IMR-90 (cell line): ENCODE measurements at places on chromosomes 16 and 17.

DNA sequence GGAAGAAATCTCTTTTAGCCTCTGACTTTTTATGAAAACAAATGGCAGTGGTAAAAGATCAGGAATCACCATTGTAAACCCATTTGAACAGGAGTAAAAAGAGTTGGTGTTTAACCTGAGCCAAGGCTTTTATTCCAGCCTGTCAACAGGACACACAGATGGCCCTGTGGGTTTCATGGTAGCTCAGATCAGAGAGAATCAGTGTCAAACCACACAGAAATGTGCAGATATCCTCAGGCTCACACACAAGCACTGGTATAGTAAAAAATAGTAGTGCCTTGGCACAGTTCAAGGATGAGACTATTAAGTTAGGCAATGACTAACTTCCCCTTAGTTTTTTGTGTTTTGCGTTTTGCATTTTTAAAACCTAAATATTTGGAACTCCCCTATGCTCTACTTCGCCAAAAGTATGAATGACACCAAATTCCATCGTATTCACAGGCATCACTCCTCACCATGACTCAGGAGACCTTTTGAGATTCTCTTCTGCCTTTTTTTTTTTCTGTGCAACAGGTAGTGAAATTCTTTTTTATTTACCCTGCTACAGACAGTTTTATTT lies 1200.0 kb downstream of the CDH11 start:
- DNase-seq: no peak

- DNase-seq: peak; percentile 56
Measured at GRCh38 chr17:63039899-63040602, 74.0 kb downstream of the TANC2 start.

DNA sequence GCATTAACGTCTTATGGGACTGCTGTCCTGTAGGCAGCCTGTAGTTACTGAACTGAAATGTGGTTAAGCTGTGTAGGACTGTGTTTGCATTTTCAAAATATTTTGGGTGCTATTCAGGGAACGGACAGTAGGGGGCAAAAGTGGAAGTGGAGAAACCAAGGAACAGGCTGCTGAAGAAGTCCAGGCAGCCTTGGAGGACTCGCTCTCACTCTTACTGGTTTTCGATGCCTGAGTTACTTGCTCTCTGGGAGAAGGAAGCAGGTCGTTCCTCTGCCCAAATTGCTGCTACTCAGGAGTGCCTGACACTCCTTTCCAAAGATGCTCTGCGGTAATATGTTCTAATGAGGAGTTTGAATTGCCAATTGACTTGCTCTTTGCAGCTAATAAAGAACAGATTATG lies 64.5 kb upstream of the RBFOX1 start:
- DNase-seq: no peak

DNA sequence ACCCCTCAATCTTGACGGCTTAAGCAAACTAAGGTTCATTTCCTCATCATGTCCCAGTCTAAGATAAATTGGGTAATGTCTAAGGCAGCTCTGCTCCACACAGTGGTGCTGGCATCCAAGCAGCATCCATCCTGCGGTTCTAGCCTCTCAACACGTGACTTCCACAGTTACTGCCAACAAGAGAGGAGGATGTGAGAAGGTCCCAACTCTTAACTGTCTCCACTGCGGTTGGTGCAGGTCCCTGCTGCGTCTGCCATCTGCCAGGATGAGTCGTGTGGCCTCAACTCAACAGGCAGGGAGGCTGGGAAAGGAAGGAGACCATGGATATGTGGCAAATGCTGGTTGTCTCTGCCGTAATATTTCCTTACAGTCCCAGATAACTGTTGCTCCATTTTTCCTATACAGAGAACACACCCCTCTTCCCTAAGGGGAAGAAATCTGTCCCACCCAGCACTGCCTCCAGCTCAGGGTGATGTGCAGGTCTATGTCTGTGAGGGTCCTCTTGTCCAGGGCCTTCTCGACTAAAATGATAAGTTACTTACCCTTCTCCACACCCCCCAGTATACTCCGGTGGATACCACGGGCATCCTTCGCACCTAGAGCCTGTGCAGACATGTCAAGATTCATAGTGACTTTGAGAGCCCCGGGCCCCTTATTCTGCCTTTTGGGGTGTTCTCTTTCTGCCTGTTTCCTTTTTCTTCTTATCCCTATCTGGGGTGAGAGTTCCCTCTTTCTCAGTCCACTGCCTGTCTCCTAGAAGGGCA lies 64.7 kb downstream of the KCNJ18 start:
- DNase-seq: no peak

GRCh38 chr17:50719924-50720794 lies 756 bp downstream of the LUC7L3 start:
- no peak for DNase-seq

DNA sequence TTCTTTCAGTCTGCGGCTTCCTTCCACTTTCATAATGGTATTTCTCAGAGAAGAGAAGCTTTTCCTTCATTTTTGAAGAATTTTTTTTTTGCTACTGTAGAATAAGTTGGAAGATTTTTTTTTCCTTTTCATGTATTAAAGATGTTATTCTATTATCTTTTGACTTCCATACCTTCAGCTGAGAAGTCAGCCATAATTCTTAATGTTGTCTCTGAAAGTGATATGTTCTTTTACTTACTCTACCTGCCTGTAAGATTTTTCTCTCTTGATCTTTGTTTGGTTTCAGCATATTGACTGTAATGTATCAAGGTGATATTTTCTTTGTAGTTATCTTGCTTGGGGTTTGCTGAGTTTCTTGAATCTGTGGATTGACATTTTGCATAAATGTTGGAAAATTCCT lies 143.5 kb upstream of the TOX3 start:
- no peak for DNase-seq

DNA sequence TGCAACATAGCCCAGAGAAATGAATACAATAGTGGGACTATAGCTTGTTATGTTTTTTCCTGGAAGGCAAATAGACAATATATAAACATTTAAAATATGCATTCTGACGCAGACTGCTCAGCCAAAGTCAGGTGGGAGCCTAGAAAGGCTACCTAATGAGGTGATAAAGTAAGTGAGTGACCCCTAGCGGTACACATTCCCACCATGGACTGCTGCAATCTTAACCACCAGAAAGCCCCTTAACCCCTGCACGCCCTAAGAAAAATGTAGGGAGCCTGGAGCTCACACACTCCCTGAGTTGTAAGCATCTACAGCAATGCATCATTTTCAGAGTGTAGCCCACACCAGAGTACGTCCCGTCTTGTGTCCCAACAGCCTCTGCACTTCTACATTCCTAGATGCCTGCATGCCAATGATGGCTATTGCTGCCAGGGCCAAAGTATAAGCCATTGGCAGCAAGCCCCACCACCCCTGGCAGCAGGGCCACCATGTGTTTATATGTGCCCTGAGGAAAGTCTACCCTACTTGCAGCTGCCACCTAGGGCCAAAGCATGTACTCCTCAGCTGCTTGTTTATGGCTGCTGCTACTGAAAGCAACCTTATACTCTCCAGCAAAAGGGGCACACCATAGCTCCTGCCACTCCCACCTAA lies 127.6 kb downstream of the KIF2B start:
- no peak for DNase-seq

GRCh38 chr17:82893779-82894178 lies 54.0 kb upstream of the ZNF750 start:
- peak; percentile 8 for DNase-seq

DNA sequence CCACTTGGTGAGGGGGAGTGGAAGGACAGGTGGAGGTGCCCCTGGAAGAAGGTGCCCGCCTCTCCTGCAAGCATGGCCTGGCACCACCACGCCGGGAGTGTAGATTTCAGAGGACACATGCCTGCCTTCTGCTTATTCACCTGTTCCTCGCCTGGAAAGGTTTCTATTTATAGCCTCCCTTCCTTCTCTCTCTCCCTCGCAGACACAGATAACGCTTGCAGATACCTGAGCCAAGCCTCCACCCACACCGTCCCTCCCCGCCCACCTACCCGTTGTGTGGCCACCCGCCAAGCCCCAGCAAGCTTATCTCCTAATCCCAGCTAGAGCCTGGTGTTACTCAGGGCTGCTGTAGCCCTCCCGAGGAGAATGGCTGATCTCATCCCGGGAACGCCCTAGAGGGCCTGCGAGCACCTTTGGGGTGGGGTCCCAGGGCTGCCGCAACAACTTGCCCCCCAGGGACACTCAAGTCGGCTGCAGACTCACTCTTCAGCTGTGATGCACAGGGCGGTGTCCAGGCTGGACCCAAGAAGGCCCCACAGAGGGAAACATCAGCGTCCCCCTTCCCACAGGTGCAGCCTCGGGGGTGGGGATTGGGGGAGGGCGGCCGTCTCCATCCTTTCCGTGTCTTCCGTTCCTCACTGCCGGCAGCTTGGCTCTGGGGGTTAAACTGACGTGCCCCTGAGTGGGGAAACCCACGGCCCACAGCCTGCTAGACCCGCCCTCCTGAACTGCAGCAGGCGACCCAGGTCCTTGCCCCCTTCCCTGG lies 1.9 kb upstream of the SNAI3 start:
- no peak for DNase-seq
